ENCODE measurements at places on chromosomes 1 and 21.

DNA sequence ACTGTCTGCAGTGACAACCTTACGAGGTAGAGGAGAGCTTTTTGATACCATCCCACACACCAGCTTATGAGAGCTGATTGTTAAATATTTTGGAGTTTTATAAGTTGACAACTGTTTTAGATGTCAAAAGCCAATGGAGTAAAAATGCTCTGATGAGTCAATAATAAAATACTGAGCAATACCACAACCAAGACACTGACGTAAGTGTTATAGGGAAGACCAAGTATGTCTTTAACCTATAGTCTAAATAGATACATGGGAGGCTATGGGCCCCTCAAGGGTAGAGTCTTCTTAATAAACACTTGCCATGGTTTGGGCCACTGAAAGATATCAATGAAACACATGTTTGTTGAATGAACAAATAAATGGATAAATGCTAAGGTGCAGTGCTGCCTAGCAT lies 49.2 kb downstream of the DUSP10 start:
- no peak for DNase-seq

DNA sequence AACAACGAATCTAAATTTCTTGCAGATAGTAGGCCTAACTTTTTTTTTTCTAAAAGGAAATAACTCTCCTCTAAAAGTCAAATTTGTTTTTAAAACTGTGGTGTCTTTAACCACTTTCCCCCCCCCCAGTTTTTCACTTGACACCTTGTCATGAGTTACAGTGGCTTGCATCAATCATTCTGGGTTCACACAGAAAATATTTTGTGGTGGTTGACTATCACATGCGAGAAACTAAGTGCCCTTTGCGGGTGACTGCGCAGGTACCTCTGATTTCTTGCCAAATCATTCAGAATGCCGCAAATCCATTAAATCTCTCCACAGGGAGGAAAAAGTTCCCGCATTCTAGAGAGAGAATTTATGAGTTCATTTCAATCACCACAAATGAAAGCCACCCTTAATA lies 23.8 kb upstream of the SAMSN1 start:
- DNase-seq = no peak

DNA sequence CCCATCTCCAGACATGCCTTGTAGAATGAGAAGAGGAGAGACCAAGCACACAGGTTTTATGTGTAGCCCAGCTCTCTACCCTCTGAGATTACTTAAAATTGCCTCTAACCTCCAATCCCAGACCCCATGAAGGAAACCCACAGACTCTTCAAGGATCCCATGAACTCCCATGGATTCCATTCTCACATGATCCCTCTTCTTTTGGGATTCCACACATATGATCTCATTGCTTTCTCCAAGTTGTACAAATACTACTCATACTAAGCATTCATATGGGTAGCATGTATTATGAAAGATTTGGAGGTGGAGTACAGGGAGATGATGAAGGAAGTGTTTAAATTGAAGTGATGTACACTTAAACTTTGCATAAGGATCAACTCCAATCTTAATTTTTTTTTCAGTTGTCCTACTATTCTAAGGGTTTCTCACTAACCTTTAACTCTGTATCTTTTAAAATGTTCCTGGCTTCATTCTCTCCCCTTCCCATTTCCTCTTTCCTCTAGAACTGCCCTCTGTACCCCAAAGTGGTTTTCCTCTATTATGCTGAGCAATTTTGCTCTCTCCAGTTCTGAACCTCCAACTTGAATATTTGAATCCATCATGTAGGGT lies 41.6 kb downstream of the MFSD2A start:
- DNase-seq = no peak

- DNase-seq = no peak
Observed at GRCh38 chr1:113372546-113372945, 17.8 kb upstream of the MAGI3 start.

DNA sequence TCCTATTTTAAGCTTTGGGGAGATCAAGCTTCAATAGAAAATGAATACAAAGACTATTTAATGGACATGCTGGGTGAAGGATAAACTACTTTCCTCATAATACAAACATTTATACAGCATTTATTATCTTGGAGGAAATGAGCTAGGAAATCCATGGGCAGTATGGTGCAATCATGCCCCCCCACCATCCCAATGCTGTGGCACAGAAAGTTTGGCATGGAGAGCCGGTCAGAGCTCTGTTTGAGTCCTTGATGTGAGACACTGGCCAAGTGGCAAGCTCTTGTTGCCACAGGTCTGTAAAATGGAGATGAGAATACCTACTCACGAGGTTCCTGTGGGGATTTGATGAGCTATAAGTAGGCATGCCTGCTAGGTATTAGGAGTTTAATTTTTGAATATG lies 120.6 kb downstream of the MAB21L3 start:
- DNase-seq = no peak

DNA sequence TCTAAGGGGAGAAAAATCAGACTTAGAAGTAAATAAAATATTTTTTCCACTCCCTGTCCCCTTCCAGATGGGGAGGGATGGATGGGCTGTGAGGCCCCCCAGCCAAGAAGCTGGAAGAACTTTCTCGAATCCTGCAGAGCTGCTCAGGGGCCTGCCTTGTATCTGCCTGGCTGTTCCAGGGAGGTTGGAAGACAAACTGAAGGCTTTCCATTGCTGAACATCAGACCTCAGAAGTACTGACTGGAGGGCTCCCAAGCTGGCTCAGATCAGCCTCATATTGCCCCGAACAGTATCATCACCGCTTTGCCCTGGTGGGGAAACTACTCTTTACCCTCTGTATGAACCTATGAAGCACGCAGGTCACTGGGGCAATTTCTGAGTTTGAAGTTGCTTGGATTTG lies 12.4 kb upstream of the F3 start:
- DNase-seq = no peak

DNA sequence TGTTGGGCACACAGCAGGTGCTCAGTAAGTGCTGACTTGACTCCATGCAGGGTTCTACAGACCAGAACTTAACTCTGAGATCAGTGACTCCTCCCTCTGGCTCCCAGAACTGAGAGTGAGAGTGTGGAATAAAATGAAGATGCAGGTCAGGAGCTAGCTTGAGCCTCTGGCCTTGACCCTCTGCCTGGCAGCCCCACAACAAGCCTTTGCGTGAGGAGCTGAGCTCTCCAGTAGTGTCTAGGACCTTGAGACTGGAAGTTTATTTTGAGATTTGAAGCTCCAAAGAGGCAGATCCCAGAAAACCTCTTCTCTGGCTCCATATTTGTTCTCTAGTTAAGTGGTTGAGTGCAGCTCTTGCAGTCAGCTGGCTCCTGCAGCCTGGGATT lies 3.4 kb upstream of the WNT2B start:
- DNase-seq = no peak

DNA sequence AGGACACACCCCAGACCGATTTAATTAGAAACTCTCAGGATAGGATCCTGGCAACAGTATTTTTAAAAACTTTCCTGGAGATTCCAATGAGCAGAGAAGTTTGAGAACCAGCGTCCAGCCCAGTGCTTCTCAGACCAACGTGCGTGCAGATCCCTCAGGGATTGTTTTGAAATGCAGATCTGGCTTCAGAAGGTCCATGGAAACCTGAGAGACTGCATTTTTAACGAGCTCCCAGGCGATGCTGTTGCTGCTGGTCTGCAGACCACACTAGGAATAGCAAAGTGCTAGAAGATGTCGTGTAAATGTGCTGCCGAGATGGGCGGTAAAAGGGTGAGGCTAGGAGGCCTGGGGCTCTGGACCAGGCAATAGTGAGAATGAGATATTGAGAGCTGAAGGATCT lies 18.4 kb upstream of the CASQ1 start:
- DNase-seq = no peak
